ENCODE measurements at places on chromosomes 3 and 15.

DNA sequence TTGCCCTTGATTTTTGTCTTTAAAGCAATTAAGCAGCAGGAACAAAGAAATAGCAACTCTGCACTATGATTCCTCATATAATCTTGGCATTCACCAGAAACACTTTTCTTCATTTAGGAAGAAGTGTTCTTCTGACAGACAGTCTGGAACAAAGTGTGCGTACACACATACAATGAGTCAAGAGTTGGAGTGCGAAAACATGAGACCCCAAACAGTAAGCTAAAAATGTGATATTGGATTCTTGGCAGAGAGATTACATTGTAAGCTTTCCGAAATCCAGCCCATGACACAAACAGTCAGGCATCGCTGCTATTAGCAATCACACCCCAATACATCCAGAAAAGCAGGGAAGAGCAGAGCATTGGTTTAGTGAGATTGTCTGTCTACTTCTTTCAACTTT, 306.7 kb upstream of the TBC1D5 start:
- no peak for DNase-seq

DNA sequence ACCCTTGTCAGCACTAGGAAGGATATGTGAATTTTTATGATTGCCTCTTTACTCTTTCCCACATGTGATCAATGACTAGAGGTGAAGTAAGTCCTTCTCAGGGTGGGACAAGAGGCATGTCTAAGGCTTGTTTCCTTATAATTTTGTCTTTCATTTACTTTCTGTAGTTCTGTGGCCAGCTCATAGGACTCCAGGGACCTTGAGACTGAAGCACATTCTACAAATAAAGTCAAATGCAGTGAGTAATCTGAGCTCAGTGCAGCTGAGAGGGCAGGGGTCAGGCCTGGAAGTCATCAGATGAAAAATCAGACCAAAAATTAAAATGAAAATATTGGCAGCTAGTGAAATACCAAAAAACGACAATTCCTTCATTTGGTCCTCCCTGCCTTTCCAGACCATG, 424.7 kb upstream of the THBS1 start:
- DNase-seq: no peak

DNA sequence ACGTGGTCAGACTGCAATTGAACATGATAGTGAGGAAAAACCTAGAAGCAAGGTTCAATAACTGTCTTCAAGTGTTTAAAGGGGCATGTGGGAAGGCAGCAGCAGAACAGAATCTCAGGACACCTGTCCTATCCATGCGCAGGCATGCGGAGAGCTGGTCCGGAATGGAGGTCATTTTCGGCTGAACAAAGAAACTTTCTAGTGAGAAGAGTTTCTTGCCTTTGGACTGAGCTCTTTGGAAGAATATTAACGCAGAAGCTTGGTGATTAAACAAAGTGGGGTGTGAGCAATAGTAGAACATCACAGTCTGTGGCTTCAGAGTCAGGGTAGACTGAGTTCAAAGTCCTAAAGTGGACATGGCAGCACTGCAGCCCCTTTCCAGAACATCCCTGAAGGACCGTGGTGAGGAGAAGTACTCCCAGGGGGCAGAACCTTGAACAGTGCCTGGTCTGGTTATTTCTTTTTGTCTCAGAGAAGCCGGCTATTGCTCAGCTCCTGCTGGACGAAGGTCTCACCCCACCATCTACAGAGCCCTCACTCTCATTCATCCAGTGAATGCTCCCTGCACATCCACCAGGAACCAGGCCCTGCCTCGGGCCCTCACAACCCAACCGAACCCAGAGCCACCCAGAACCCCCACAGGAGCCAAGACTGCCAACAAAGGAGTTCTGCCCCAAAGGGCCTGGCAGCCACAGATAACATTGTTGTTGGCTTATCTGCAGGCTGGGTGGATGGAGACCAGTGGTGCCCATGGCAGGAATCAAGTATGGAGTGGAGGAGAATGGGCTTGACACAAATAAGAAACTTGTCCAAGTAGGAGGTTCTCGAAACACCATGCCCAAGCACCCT, 2.8 kb upstream of the SSUH2 start:
- DNase-seq: no peak

DNA sequence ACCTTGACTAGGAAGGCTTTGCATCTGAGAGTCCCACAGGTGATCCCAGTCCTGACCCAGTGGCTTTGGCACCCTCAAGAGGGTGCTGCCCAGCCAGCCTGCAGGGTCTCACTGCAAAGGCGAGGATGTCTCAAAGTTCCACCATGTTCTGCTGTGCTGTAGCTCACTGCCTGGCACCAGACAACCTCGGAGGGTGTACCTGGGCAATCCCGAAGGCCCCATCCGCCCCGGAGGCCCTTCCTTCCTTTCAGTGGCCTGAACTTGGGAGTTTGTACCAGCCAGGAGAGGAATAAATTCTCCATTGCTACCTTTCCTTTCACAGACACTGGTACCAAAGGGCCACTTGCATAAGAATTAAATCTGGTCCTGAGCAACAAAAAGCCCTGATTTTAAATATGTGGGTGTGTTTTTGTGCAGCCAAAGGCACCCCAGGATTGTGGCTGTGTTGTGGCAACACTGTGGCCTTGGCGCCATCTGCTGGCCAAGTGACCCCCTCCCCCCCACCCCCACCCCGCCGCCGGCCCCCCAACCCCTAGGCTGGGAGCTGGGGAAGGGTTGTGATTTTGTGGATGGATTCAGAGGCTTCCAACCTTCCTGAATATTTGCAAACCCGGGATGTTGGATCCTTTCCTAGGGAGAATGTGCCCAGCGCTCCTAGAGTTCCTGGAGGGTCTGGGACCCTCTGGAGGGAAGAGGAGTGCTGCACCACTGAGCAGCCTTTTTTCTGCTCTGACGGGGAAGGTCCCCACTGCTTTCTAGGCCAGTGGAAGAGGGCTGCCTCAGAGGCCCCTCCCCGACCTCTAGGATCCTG, 9.7 kb upstream of the PTPN23 start:
- no peak for DNase-seq

DNA sequence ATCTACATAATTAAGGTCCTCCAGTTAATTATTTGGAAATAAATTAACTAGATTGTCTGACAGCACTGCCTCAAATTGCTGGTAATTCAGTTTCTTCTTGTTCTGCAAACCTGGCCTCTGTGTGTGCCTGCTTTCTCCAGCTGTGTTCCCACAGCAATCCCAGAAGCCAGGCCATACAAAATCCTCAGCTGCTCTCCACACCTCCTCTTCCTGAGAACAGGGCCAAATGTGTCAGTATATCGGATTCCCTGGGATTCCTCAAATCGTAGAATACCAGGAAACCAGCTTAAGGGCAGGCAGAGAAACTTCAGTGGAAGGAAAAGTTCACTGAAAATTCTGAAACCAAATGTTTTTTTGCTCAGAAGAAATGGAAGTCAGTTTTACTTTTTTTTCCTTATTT, 261.4 kb downstream of the ZMAT3 start:
- DNase-seq: no peak

DNA sequence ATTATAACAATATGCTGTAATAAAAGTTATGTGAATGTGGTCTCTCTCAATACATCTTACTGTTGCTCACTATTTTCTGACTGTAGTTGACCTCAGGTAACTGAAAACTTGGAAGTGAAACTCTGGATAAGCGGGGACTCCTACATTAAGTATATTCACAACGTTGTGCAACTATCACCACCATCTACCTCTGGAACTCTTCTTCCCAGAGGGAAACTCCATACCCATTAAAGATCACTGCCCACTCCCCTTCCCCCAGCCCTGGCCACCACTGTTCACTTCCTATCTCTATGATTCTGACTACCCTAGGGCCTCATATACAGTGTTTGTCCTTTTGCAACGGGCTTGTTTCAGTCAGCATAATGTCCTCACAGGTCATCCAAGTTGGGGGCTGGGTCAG, 20.7 kb downstream of the SLCO3A1 start:
- DNase-seq: no peak

DNA sequence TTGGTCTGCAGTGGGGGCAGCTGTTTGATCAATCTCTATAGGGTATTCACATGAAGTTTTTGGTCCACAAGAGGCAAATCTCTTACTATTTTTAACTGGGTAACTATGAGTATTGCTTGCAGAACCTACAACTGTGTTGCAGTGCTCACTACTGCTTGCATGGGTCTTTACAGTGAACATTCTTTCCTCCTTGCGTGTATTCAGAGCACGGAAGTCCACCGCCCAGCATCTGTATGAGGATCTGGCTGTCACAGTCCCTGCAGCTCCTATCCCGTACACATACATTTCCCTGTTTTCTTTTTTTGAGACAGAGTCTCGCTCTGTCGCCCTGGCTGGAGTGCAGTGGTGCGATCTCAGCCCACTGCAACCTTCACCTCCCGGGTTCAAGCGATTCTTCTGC, 449.9 kb downstream of the FGF12 start:
- DNase-seq: no peak

DNA sequence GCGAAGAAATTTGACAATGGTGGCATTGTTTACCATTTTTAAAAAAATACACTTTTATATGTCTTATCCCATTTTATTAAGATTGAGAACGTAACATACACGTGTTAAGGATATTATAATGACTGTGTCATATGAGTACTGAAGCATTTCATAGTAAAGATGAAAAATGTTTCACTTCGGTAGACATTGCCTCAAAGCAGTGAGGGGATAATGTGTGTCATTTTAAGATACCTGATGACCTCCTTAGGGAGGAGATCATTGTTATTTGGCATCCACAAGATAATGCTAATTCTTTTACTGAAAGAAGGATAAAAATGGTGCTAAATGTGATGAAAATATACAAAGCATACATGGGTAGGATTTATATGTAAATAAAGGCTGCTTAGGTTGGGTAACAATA, 107.3 kb downstream of the STAC start:
- DNase-seq: no peak

DNA sequence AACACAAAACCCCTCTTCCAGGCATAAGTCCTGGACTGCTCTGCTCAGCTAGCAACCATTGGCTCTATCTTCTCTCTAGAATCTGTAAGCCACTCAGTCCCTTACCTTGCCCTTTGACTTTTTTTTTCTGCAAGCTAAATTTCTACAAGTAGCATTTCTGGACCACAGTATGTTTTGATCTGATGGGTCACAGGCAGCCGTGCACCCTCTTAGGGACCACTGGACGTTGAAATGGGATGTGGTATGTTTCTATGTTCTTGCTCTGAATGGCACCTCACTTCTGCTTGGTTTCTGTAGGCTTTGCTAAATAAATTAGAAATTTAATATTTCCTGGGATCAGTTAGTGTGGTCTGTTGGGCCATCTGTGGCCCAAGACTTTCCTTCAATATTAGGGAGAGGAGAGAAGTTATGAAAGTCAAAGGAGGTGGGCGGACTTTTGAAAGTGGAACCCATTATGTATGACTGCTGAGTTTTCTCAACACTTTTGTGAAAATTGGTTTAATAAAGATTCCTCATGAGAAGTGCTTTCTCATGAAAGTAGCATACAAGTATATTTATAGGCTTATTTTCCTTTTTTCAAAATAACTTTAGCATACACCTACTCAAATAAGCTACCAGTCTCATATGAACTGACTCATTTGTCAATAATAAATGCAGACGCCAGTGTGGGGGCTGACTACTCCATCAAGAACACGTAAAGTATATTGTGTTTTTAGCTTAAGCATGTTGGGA, 18.4 kb upstream of the TIPARP start:
- DNase-seq: no peak

GRCh38 chr15:38073178-38073946, 138.9 kb downstream of the TMCO5A start:
- DNase-seq: peak; percentile 36

GRCh38 chr15:90782442-90782841, 65.3 kb downstream of the BLM start:
- no peak for DNase-seq

GRCh38 chr3:44478606-44479094, 1.2 kb upstream of the ZNF445 start:
- no peak for DNase-seq

- DNase-seq: peak; percentile 18
These were observed 48.3 kb upstream of the ACP3 start for GRCh38 chr3:132268956-132269355.

DNA sequence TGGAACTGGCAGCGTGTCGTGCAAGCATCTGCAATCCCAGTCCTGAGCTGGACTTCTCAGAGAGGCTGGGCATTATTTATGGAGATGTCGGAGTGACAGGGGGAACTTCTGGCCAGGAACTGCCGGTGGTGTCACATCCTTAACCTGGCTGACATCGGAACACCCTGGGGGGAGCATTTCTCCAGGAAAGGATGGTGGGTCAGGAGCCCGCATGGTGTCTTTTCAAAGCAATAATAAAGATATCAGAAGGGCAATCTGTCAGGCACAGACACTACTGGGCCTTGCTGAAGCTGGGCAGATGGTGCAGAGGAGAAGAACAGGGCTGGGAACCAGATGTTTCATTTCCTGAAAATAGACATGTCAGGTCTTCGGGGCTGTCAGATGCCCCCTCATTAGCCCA, 133.5 kb downstream of the WNT7A start:
- no peak for DNase-seq

- DNase-seq: no peak
These were observed 3.7 kb downstream of the MDFIC2 start for GRCh38 chr3:70308760-70309159.

- DNase-seq: peak; percentile 22
These were observed 46.2 kb downstream of the DENND6A start for GRCh38 chr3:57646723-57647122.

DNA sequence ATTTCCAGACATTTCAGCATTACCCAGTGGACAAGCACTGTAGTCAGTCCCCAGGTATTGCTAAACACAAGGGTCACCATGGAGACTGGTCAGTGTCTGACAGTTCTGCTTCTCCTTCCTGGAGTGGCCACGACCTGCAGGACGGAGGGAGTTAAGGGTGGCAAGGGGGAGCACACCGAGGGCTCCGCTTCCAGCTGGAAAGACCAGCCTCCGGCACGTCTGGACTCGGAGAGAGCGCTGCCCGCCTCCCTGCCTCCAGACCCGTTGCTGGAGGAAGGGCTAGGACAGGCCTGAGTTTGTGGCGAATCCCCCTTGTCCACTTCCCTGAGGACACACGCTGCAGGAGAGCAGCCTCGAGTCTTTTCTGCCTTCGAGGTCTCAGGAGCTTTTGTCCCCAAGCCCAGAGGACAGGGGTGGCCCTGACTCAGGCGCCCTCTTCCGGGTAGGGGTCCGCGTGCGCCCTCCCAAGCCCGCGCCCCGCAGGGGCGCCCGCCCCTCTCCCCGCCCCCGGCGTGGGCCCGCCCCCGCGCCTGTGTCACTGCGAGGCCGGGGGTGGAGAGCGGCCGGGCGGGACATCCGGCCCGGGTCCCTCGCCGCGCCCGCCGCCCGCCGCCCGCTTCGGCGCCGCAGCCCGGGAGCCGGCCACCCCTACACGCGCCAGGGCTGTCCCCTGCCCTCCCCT, at the start of gene CHST14:
TSS of gene CHST14 (plus strand) at position 562 of the 682 bp plus-strand sequence. CDS start 230 bp downstream, outside the sequence.
- DNase-seq: no peak

DNA sequence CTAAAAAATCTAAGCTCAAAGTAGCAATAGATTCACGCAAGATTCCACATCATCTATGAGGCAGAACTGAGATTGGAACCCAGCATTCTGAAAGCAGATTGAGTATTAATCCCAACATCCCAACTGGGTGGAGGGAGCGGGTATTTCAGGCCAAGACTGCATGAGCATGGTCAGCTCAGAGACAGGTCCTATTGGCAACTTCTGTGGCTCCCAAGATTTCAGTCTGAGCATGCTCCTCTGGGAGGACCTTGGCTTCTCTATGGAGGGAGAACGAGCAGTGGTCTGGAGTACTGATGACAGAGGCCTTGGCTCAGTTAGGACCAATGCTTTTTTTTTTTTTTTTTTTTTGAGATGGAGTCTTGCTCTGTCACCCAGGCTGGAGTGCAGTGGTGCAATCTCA, 4.0 kb upstream of the ITGA11 start:
- DNase-seq: no peak

- DNase-seq: no peak
These were observed 33.4 kb downstream of the LEKR1 start for GRCh38 chr3:156859578-156859977.

GRCh38 chr3:141294848-141295247, 63.2 kb downstream of the PXYLP1 start:
- peak; percentile 81 for DNase-seq
